Stimulated activated CD8-positive, alpha-beta memory T cell treated with anti-CD3 and anti-CD28 coated beads, Interleukin-15, amount 100 ng/mL, for 48 hours (primary cell): ENCODE measurements at places on chromosomes 7 and 10.

DNA sequence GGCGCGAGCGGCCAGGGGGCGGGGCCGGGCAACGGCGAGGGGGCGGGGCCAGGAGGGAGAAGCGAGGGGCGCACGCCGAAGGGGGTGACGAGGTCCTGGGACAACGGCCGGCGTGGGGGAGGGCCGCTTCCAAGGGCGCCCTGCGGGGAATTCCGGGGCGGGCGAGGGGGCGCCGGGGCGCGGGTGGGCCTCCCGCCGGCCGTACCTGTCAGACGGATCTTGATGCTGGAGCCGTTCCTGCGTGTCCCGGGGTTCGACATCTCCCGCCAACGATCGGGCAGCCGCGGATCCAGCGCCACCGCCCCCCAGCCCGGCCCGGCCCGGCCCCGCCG, 421 bp downstream of the SMURF1 start:
- no peak for DNase-seq

DNA sequence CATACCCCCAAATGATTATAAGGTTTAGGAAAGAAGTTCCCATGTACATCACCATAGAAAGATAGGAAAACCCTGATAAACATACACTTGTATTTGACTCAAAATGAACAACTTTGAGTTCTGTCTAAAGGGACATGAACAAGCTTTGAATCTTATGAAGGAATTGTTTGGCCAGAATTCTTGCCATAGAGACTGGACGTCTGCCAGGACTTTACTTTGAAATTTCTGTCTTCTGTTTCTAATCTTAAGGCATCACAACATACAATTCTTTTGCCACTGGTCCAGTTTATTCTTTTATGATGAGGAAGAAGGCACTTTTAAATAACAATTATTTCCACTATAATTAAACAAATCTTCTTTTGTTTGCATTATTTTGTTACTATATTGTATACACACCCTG, 26.2 kb upstream of the CYP26C1 start:
- no peak for DNase-seq

DNA sequence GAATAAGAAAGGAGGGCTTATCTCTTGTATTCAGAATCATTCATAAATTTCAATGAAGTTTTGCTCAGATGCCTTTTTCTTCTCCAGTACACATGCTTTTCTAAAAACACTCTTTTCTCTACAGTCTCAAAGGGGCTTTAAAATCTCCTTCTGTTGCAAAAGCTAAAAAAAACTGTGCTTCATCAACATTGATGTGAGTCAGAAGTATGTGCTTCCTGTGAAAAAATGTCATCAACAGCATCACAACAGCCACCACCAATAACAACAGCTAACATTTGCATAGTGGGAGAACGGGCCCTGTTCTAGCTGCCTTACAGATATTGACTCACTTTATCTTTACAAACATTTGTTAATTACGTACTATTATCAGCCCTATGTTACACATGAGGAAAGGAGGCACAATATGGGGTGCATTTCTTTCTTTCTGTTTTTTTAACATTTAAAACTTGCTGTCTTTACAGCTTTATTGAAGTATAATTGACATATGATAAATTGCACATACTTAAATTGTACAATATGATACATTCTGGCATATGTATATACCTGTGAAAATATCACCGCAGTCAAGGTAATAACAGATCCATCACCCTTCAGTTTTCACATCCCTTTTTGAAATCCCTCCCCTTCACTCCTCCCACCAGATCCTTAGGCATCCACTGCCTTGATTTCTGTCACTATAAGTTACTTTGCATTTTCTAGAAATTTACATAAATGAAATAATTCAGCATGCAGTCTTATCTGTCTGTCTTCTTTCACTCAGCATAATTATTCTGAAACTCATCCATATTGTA, 1605.4 kb upstream of the LRRTM3 start:
- DNase-seq: no peak

GRCh38 chr10:55858730-55859129, 502.3 kb downstream of the ZWINT start:
- no peak for DNase-seq

GRCh38 chr10:51269821-51270220, 195.5 kb downstream of the PRKG1 start:
- no peak for DNase-seq

DNA sequence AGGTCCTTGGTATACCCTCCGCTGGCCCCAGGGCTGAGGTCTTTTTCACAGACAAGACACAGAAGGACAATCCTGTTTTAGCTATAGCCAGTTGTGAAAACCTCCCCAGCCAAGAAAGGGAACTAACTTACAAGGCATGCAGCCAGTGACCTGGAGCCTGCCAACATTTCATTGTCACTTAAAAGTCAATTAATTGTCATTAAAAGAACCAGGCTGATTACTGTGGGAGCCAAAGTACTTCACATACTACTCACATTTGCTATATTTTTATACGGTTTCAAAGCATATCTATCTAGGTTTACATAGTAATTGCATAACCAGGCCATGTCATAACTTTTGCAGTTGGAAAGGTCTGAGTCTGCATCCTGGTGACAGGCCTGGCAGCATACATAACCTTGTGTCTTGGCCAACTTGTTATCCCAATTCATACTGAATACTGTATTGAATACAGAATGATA, 31.1 kb downstream of the NRBF2 start:
- DNase-seq: no peak

DNA sequence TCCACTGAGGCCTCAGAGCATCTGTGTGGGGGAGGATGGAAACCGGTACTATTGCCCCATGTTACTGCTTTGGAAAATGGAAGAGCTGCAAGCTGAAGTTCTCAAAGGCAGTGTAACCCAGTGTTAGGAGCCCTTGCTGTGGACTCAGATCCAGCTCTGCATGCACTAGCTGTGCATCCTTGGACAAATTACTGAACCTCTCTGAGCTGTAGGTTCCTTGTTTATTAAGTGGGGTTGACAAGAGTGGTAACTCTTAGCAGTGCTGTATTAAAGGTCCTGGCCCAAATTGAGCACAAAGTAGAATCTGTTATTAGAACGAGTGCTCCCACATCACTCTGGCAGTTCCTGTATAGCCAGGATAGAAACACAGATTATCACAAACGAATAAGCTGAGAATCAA, 234.2 kb downstream of the USP6NL start:
- no peak for DNase-seq

DNA sequence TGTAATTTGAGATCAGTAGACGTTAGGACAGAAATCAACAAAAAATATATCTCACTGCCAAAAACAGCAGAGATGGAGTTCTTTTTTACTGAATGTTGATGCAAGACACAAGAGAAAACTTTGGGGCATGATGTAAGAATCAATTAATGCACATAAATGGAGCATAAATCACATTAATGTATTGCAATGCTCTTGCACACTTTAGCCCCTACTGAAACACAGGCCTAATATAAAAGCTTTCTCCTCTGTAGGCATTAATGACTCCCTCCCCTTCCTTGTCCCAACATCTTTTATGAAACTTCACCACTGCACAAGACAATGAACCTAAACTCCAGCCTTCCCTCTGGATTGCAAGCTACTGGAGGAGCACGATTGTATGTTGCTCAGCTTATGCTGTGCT, 58.8 kb downstream of the CACNA2D1 start:
- DNase-seq: no peak

GRCh38 chr7:109343678-109344077, 774.0 kb downstream of the DNAJB9 start:
- no peak for DNase-seq

DNA sequence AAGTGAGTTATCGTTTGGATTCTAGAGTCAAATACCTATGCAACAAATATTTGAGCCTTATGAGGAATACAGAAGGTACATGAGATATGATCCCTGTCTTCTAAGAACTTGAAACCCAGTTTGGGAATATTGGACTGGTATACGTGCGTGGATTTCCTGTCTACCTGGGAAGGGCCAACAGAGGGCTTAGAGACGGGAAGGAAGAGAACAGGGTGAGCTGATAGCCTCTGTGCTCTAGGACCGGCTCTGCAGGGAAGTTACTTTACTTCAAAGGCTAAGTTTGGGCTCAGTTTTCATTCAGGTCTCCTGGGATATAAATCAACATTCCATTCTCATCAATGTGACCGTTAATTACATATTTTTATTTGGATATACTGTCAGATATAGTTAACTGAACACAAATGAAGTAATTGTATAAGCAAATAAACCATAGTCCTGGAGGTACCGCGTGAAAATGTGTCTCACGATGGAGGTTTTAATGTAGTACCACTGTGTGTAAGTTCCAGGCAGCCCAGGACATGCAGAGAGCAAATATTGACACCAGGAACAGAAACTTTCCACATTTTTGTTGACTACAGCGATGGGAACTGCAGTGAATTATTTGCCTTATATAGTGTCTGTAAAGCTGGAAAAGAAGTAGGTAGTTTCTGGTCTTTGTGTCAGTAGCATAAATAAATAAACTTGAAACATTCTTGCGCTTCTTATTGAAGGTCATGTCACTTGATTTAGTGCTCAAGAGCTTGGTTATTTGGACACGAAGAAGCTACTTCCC, 8.6 kb downstream of the CHST12 start:
- DNase-seq: no peak

DNA sequence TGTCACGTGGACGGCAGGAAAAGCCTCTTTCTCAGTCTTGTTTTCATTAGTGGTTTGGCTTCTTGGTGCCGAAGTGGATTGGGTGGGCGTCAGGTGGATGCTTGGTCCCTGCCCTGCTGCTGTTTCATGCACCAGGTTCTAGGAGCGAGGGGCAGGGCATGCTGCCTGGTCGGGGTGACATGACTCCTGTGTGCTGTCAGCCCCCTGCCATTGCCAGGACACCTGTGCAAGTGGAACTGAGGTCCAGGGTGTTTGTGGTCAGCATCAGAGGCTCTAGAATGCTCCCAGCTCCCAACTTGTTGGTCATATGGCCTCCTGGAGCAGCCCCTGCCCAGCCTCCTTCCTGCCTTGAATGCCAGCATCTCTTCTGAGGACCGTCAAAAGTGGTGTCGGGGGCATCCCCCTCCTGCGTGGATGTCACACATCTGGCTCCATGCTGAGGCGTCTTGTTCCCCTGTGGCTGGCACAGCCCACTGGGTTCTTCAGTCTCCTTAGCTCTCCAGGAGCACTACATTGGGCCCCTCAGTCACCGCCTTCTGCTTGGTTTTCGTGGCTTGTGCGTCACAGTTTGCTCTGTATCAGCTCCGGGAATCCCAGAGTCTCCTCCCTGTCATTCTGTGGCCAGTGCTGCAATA, 24.8 kb downstream of the ADCY1 start:
- no peak for DNase-seq

- no peak for DNase-seq
These were observed 38.2 kb upstream of the SLC26A4 start for GRCh38 chr7:107622429-107622828.

DNA sequence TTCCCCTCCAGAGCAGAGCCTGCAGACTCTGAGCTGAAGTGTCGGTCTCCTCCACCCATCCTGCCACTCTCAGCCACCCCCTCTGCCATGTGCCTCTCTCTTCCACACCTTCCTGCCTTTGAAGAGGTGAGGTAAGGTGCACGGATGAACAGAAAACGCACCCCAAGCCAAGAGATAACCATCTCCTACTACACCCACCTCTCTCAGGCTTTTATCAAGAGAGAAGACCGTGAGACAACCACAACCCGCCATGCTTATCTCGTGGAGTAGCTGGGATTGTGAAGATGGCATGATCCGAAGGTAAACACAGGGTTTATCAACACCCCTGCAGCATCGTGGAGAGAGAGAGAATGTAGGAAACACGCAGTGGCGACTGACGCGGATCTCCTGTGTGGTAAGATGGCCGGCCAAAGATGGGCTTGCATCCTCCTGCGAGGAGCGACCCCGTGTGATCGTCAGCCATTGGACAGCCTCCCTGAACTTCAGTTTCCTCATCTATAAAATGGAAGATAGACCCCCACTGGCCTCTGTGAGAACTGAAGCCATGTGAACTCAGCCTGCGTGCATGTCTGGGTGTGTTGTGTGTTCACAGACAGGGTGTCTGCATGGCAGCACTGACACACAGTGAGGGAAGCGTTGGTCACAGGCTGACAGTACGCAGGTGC, 219.0 kb downstream of the DIP2C start:
- DNase-seq: no peak

DNA sequence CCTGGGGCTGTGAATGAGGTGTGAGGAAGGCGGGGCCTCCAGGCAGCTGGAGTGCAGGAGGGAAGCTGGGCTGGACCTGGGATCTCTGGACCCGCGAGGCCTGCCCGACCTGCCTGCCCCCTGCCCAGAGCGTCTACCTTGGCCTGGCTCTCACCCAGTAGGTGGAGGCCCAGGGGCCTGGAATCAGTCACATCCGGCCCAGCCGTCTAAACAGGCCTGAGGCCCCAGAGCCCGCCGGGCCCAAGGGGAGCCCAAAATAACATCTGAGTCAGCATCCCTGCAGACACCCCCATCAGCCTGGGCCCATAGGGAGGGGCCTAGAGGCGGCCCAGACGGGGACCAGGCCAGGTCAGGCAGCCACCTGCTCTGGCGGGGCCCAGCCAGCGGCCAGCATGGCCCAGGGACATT, 15.1 kb upstream of the ELN start:
- no peak for DNase-seq
